ENCODE measurements at places on chromosomes 4 and X.

GRCh38 chr4:106585915-106586349 is 217.4 kb upstream of the GIMD1 start:
- no peaks in the 10 kb centered on the region for H3K36me3 ChIP-seq
- no peak for DNase-seq
- H3K4me3 ChIP-seq = no peak overlapping the region
- H3K27me3 ChIP-seq = no peaks in the 10 kb centered on the region
- no peak overlapping the region for H3K27ac ChIP-seq

DNA sequence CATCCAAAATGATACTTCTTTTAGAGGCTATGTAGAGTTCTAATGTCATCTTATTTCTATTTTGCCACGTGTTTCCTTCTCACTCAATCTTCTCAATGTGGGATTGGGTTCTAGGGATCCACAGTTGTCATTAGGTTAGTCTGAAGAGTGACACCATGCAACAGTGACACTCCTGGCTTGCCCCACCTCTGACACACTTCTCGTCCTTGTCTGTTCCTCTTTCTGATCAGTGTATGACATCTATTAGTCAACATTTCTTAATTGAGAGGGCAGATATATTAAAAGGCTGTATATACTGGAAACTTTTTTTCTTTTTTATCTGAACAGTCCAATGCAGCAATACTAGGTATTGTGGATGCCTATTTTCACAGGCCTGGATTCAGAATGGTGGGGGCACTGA is 67.6 kb upstream of the GYPA start:
- no peak overlapping the region for H3K4me3 ChIP-seq
- no peak overlapping the region for H3K27ac ChIP-seq
- no peaks in the 10 kb centered on the region for H3K27me3 ChIP-seq
- no peak for DNase-seq

DNA sequence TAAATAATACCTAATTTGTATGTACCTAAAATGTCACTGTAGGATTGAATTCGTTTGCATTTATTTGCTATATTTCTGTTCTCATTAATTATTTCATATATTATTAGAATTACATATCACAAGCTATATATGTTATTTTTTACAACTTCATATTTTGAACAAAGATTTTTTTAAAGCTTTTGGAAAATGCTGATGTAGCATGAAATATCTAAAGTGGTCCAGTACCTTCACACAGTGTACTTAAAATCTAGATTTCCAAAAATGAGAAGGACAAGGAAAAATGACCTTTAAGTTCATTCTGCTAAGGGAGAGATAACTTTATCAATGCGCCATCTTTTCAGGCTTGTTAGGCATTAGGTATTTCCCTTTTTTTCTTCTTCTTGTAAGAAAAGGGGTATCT is 71.8 kb downstream of the LARP7 start:
- no peaks in the 10 kb centered on the region for H3K36me3 ChIP-seq
- peaks cover 13% of the 10 kb centered on the region for H3K4me1 ChIP-seq
- no peak overlapping the region for H3K4me3 ChIP-seq
- peaks cover 37% of the 10 kb centered on the region for H3K27me3 ChIP-seq

DNA sequence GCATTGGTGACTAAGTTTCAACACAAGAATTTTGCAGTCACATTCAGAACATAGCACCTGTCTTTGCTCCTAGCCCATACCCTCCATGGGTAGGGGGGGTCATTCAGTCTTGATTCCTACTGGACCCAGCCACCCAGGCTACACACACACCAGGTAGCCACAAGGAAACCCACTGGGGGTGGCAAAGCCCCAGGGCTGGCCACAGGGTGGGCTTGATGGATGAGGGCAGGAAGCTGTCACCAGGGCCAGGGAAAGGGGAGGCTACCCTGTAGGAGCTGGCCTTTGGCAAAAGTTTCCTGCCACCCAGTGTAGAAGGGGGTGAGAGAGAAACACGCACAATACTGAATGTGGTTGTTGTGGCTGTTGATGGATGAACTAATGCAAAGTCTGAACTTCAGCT is 74.5 kb upstream of the NKX1-1 start:
- no peaks in the 10 kb centered on the region for H3K27me3 ChIP-seq
- H3K36me3 ChIP-seq = no peaks in the 10 kb centered on the region

DNA sequence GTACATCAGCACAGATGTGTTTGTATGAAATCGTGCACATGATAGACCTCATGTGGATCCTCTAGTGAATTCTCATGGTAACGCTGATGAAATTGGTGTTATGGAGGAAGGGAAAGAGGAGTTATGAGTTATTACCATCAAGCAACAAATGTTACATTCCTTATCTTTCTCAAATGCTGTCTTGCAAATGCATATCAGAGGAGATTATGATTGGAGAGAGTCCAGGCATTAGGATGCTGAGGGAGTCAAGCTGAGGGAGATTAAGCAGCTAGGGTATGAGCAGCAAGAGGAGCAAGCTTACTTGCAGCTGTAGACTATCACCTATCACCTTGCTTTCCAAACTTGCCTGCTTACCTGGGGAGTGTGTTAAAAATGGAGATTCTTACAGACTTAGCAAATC is 36.8 kb upstream of the SFRP2 start:
- H3K27ac ChIP-seq = no peak overlapping the region
- H3K27me3 ChIP-seq = no peaks in the 10 kb centered on the region
- H3K4me1 ChIP-seq = no peaks in the 10 kb centered on the region
- no peaks in the 10 kb centered on the region for H3K36me3 ChIP-seq

- no peak overlapping the region for H3K27ac ChIP-seq
- H3K4me1 ChIP-seq = no peaks in the 10 kb centered on the region
- H3K4me3 ChIP-seq = no peak overlapping the region
- H3K36me3 ChIP-seq = peaks cover 15% of the 10 kb centered on the region
Observed at GRCh38 chr4:150583287-150584110, 1.5 kb downstream of the MAB21L2 start.

GRCh38 chr4:15293711-15294110 is 134.1 kb upstream of the C1QTNF7 start:
- no peak overlapping the region for H3K4me3 ChIP-seq
- H3K27me3 ChIP-seq = no peaks in the 10 kb centered on the region
- no peaks in the 10 kb centered on the region for H3K36me3 ChIP-seq
- no peak overlapping the region for H3K27ac ChIP-seq
- no peak for DNase-seq
- H3K4me1 ChIP-seq = no peaks in the 10 kb centered on the region

GRCh38 chrX:10014462-10015354 is 47.5 kb downstream of the CLDN34 start:
- H3K4me3 ChIP-seq = peak overlapping the region; percentile 56
- no peaks in the 10 kb centered on the region for H3K27me3 ChIP-seq
- DNase-seq = peak; percentile 88
- peak overlapping the region; percentile 11 for H3K27ac ChIP-seq
